Inflammatory macrophage (primary cell): ENCODE measurements at places on chromosomes 13 and 19.

DNA sequence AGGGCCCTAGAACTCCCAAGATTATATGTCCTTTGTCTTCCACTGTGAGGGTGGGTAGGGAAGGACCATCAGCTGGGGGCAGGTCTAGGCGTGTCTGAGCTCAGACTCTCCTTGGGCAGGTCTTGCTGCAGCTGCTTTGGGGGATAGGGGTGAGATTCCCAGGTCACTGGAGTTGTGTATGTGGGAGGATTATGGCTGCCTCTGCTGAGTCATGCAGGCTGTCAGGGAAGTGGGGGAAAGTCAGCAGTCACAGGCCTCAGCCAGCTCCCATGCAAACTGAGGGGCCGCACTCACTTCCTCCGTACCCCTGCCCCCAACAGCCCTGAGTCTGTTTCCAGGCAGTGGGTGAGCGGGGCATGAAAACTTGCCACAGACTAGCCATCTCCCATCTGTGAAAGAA is 600.8 kb downstream of the DIAPH3 start:
- no peak for DNase-seq

DNA sequence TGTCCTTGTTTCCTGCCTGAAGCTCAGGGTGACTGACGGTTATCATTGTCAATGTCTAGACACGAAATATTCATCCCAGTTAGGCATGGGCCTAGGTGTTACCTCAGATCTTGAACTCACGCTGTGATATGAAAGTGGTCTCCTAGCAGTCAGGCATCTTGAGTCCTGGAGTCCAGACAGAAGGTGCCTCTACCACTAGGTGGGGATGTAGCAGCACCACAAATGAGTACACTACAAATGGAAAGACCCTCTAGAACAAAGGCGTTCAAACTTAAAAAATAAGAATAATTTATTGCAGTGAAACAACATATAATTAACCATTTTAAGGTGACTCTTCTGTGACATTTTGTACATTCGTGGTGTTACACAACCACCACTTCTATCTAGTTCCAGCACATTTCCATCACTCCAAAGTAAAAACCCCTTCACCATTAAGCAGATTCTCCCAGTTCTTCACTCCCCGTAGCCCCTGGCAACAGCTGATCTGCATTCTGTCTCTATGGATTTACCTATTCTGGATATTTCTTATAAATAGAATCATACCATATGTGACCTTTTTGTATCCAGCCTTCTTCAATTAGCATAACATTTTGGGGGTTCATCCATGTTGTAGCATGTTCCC is 11.9 kb upstream of the FRY start:
- no peak for DNase-seq

DNA sequence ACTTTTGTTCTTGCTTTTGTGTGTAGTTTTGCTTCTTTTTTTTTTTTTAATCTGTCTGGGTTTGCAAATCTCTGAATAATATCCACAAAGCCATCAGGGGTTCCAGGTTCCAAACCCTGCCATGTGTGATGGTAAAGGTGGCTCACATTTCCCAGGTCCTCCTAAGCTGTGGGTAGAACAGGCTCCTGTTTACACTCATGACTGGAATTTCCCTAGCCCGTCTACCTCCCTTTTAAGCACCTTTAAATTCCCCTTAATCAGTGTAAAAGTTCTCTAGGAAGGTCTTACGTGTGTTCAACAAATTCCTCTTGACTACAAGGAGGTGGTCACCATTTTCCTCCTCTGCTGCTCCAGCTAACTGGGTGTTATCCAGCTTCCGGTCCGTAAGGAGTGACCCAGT is 62.8 kb downstream of the EFNB2 start:
- no peak for DNase-seq

GRCh38 chr13:80040196-80040980 is 300.5 kb downstream of the SPRY2 start:
- peak; percentile 74 for DNase-seq

- DNase-seq, result no peak
Observed at GRCh38 chr13:109272595-109273325, 513.6 kb downstream of the IRS2 start.

- no peak for DNase-seq
Observed at GRCh38 chr19:41886761-41887710, 4.1 kb downstream of the ARHGEF1 start.

DNA sequence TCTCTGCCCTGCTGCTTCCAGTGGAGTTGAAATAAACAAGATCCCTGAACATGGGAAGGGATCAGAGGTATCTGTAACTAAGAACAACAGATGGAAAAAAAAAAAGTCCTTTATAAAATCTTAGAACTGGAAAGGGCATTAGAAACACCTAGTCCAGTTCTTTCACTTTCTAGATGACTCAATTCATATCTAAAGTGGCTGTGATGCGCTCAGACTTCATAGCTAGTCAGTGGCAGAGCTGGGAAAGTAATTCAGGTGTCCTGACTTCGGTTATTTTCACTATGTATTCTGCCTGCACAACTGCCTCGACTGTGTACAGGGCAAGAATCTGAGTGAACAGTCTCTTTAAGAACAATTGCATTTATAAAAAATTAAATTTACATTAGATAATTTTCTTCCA is 151.8 kb upstream of the TMTC4 start:
- no peak for DNase-seq

GRCh38 chr19:31616031-31616430 is 266.8 kb upstream of the TSHZ3 start:
- DNase-seq, result no peak

GRCh38 chr13:76667551-76667950 is 218.7 kb downstream of the KCTD12 start:
- DNase-seq, result peak; percentile 84

DNA sequence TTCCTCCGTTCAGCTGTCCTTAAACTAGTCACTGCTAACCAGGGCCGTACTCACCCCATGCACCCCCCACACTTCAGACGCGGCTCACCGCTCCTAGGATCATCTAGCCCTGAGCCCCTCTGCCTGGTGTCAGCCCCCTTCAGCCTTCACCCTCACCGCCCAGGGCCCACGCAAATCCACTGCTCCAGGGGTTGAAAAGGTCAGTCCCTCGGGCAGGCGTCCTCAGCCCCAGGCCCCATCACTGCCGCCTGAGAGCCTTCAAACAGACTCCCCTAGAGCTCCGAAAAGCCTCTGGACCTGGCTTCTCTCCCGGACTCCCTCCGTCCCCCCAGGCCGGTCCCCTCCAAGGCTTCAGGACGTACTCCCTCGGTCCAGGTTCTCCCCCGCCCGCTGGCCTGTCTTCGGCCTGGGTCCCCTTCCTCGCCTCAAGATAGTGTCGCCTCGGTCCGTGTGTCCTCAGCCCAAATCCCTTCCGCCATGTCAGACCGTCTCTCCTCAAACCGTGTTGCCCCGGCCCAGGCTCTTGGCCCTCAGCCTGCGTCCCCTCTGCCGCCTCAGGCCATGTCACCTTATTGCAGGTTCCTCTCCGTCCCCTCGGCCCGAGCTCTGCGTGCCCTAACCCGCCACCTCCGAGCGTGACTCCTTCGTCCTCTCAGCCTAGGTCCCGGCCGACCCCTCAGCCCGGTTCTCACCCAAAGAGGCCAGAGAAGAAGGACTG is 553 bp downstream of the NAPA start:
- DNase-seq, result no peak
